ENCODE measurements at places on chromosomes 12 and 14.

DNA sequence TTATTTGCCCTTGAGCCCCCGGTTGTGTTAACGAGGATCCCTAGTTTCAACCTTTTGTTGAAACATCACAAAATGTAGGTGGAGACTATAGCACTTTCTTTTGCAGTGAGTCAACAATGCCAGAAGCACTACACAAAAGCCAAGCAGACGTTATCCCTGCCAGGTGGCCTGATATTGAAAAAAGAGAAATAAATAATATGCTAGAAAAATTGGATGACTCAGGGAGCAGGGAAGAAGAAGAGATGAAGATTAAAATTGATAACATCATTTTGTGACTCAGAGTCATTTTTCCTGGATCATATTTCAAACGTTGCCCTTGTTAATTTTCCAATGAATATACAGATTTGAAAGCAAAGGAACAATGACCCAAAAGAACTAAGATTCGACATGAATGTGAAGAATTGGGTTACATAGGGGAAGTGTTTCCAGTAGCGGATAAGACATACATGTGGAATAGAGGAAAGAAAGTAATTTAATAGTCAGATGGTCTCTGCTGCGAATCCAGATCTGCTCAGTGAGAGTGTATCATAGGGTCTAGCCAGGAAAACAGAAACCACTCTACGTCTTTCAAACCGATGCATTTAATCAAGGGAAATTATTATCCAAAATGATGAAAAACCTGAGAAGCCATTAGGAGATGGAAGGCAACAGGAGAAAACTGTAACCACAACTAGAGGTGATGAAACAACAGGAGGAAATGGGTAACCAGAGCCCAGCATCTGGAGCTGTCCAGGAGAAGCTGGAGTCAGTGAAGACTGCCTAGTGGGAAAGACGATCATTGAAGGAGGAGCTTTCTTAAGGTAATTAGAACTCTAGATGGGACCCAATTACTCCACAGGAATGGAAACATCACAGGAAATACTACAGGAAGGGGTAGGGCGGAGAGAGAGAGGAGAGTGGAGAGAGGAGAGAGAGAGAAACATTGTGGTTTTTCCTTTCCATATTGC lies 57.9 kb downstream of the RERG start:
- DNase-seq: no peak

- DNase-seq: peak; percentile 69
These were observed 75.5 kb downstream of the FBXL14 start for GRCh38 chr12:1518591-1519516.

DNA sequence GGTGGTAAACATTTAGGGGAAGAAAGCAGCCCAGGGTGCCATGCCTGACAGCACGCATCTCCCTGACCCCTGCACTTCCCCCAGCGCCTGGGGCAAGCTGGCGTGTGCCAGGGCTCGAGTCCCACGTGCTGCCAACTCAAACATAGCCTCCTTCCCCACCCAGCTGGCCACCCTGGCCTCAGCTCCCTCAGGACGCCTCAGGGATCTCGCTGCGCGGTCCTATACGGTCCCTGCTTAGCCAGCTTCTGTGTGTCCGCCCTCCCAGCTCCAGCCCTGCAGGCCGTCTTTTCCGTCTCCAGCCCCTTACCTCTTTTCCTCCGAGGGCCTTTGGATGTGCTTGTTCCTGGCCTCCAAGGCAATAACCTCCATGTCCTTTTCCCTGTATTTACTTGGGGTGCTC lies 71.0 kb downstream of the TESC start:
- no peak for DNase-seq

DNA sequence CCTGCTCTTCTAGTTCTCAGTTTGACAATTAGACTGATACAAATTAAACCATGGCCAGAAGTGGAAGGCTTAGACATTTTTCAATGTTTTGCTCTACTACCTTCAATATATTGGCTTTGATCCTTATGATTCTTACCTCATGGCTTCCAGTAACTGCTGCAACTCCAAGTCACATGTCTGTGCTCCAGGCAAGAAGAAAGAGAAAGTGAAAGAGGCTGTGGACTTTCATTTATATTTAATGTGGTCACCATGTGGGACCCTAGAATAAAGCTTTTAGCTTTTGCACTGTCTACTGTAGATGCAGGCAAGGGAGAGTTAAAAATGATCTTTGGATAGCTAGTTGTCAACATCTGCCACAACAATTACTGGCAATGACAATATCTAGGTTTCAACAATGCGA lies 214.3 kb upstream of the PDE3A start:
- DNase-seq: no peak

- no peak for DNase-seq
These were observed 34.4 kb upstream of the MGAT4C start for GRCh38 chr12:86290615-86291014.

DNA sequence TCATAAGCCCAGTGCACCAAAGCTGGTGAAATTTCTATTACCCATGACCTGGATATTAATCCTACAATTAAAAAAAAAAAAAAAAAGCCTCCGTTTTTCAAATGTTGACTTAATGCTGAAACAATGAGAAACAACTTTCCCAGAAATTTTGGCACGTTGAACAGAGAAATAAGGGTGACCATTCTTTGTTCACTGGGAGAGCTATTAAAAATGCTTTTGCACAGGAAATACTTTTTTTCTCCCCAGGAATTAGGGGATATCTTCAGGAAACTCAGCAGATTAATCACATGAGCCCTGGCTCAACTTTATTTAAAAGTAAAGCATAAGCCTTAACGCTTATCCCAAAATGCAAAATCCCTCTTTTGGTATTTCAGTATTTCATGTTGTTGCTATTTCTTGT lies 54.8 kb upstream of the FLRT2 start:
- DNase-seq: no peak

- DNase-seq: no peak
These were observed 133.2 kb downstream of the SLC35F4 start for GRCh38 chr14:57732463-57733285.

- DNase-seq: no peak
These were observed 219.1 kb upstream of the PKP2 start for GRCh38 chr12:33115716-33116115.

GRCh38 chr14:104865631-104866441 lies 768 bp downstream of the CEP170B start:
- no peak for DNase-seq

GRCh38 chr12:6979021-6979420 lies 8.3 kb downstream of the EMG1 start:
- no peak for DNase-seq

DNA sequence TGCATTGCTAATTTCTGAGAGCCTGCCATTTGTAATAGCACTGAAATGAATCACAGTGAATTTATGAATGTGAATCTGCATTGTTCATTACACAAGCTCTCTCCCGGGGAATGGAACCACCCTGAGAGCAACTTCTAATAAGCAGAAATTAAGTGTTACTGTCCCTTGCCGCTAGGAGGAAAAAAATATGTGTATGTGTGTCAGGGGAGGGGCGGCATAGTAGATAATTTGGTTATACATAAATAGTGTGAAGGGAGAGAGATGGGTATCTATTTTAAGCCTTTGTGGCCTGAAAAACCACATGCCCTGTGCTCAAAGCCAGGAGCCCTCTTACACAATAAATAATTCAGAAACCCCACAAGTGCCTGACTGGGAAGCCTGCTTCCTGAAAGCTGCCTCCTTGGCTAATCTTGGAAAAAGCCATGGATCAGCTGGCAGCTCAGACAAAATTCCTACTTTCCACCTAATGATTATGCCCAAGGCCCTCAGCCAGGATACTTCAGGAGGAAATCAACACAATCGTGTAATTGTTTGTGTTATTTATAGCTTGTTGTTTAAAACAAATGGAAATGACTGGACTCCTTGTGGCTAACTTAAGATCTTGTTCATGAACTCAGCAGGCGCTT lies 366.2 kb upstream of the KITLG start:
- peak; percentile 50 for DNase-seq

GRCh38 chr12:69068448-69068847 lies 135.5 kb upstream of the CPM start:
- DNase-seq: no peak

DNA sequence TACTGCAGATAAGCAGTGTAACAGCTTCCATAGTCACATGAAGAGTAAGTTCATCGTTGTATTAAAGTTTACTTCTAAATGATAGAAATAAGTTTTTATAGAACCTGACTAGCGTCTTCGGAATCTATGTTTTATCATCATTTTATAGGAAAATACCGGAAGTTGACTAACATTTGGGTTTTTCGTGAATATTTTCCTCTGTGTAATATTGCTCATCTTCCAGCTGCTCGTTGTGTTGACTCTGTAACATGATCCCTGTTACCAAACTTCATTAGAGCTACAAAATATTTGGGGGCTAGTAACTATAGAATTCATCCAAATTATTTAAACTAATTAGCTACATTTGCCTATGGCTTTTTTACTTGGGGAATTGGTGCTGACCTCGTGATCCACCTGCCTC lies 37.2 kb downstream of the DDX51 start:
- DNase-seq: no peak

DNA sequence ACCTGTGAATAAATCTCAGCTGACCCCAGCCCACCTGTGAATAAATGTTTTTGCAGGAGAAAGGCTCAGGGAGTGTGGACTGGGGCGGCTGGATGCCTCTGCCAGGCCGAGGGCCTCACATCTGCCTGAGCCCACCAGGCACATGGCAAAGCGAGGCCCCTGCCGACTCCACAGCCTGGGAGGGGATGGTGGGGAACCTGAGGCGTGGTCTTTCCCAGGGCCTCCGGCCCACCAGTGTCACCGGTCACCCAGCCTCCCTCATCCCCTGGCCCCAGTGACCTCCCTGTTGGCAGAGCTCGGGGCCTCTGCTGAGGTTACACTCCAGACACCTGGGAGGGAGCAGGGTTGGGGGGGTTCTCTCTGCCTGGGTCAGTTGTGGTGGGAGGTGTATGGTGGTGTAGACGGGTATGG lies 8.2 kb downstream of the NOC4L start:
- DNase-seq: no peak

DNA sequence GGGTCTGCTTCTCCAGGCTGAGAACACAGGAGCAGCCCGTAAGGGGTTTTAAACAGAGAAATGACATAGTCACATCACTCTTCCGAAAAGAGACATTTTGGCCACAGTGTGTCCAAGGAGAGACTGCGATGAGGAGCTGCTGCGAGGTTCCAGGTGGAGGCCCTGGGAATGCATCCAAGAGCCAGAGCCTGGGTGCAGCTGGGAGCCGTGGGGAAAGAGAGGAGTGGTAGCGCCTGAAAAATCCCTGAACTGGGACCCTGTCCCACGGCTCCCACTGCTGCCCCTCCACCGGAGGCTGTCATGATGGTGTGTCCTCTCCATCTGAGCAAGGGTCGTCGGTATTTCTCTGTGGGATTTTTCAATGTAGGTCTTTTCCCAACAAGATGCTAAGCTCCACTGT lies 146.9 kb downstream of the BCL11B start:
- no peak for DNase-seq

DNA sequence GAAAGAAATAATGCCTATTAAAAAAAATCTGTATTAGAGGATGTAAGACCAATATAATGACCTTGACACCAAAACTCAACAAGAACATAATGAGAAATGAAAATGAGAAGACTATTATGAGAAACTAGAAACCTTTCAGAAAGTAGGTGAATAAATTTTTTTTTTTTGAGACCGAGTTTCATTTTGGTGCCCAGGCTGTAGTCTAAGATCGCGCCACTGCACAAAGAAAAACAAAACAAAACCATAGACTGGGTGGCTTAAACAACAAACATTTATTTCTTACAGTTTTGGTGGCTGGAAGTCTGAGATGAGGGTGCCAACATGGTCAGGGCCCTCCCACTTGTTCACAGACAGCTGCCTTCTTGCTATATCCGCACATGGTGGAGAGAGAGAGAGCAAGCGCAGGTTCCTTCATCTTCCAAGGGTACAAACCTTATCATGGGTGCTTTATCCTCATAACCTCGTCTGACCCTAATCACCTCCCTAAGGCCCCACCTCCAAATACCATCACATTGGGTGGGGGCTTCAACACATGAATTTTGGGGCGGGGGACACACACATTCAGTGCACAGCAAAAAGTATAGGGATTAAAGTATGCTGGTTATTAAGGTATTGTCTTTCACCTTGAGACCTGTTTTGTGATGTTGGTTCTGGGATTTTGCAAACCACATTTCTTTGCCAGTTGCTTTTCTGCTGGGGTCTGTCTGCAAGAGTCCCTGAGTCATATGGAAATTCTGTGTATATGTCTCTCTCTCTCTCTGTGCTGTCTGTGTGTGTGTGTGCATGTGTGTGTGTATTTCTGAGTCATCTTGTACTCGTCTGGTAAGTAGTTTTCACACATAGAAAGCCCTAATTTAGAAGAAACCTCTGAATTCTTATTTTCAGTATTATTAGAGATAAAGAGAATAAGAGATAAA lies 26.2 kb downstream of the ZCRB1 start:
- DNase-seq: no peak

DNA sequence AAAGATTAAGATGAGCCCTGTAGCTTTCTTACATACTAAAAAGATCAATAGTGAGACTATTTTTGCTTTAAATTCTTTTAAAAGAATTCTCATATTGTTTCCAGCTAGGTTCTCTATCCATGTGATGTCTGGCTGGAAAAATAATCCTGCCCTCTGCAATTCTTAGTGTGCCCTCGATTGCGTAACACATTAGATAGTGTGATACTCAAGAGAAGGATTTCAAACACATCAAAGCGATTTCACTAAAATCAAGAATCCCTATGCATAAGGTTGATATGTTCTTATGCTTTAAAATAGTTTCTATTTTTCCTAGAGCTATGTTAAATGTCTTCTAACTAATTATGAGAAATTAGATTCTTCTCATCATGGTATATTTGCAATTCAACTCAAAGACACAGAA lies 127.3 kb upstream of the PLEKHA5 start:
- no peak for DNase-seq

DNA sequence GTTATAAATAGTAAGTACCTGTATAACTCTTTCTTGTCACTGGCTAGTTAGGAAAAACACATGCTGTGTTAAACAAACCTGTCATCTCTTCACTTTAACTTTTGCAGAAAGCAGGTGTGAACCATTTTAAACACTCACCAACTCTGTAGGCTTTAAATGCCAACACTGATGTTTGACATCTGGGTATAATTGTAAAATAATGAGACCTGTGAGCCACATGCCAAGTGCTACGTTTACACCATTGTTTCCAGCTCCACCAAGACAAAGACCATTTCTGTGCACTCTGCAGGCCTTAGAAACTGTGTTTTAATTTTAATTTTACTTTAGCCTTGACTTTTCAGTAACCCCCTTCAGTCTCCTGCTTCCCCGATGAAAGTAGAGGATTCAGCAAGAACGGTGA lies 11.0 kb downstream of the TPH2 start:
- no peak for DNase-seq

DNA sequence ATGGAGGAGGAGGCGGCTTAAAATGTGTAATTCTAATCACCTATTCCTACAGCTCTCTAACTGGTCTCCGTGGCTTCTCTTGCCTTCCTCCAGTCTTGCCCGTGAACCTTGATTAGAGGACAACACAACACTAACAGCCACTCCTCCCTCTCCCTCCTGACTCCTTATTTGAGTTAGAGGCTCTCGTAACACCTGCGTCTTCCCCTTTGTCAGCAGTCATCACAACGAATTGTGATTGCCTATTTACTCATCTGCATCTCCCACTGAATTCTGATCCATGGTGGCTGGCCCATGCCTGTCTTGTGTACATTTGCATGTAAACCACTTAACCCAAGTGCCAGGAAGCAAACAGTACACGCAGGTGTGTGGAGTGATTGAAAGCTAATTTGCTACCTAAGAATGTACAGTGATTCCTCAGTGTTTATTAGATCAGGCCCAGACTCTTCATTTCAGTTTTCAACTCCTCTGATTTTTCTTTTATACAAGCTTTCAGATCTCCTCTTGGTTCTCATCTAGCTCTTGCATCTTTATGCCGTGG lies 154.5 kb downstream of the MON2 start:
- DNase-seq: peak; percentile 86

Data from NCI-H187 treated with DMSO at 0.1 percent for 48 hours (cell line).